Activated T-helper 9 cell treated with anti-CD3 and anti-CD28 coated beads, Interleukin-2, amount 50 U/mL, for 16 hours (primary cell): ENCODE measurements at places on chromosomes 4 and X.

- DNase-seq: no peak
Observed at GRCh38 chr4:13112030-13112429, 372.1 kb downstream of the RAB28 start.

DNA sequence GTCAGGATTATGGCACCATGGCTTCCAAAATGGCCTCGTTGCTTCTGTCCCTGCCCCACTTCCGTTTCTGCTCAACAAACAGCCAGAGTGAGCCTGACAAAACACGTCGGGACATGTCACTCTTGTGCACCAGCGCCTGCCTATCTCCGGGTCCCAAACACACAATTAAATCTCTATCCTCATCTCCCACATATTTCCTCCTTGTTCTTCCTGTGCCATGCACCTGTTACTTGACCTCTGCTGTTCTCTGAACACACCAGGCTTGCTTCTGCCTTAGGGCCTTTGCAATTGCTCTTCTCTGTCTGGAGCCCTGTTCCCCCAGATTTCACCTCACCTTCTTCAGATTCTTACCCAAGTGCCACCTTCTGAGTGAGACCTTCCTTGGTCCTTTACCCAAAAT is 12.7 kb upstream of the CD38 start:
- DNase-seq: no peak

GRCh38 chr4:94390804-94391410 is 48.3 kb upstream of the HPGDS start:
- DNase-seq: no peak

GRCh38 chr4:185742766-185743165 is 69.2 kb downstream of the SORBS2 start:
- DNase-seq: no peak

DNA sequence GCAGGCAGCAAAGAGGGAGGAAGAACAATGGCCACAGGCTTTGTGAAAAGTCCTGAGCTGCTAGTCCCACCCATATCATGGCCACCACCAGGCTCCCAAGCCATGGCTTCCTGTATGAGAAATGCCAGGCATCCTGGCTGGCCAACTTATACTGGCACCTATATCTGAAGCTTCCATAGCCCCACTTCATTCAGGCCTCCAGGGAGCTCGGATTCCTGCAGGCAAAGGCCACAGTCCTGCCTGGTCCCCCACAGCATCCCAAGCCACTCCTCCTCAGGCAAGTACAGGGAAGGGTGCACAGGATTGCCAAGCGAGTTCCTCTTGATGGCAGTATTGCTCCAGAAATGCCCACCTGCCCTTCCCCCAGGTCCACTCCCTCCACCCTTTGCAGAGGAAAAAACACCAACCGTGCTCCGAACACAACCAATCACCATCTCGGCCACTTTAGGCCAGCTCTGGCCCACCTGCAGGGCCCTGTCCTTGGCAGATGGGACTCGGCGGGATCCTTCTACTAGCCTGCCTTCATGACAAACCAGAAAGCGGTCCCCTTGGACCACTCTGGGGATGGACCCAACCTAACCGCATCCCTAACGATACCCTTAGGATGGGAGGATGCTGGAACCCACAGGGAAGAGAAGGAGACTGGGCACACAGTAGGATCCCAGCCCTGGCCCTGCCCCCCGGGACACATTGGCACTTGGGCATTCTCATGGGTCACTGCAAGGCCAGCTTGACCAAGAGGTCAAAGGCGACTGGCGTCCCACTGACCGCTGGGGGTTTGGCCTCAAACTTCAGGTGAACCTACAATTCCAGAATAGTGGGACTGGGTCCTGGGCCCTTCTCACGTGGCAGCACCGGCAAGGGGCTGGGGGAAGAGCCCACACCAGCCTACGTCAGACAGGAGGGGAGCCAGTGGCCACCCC is 220.4 kb upstream of the AGTR2 start:
- DNase-seq: no peak

DNA sequence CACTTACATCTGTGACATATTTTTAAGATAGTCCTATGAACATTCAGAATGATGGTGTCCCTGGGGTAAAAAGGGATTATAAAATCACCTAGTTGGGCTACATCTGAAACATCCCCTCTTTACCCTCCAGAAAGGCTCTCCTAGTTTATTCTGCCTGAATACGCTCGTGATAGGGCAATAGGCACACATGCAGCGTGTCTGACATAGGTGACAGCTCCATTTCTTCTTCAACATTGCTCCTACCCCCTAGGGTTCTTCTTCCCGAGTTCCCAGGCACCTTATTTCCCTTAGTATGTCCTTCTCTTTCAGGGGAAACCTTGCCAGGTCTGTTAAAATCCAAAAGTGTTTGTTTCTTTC is 27.1 kb upstream of the CFAP299 start:
- DNase-seq: no peak

DNA sequence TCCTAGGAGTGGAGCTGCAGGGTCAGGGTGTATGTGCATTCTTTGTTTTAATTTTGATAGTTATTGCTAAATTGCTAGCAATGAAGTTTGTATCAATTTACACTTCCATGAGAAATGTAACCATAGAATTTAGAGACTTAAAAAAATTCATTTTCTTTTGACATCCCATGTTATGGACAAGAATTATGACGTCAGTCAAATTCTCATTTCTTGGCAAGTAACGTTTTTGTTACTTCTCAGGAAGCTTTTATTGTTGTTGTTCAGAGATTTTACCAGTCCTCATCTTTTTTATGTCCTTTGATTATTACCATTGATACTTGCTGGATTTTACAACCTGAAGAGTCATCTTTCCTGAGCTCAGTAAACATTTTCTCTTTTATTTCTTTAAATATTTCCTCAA is 417.5 kb upstream of the ARX start:
- DNase-seq: no peak

DNA sequence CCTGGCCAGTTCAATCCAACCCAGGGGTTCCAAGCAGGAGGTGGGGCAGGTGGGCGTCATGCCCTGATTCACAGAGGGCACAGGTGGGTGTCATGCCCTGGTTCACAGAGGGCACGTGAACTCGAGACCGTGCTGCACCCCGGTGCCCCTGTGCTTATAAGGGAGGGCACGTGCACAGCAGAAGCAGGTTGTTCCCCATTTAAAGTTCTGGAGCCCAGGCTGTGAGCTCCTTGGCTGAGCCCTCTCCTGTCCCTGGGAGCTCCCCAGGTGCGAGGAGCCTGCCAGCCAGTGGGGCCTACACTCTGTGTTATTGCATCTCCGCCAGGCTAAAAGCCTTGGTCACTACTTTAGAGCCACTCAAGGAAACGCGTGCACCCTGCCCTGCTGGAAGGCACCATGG is 3.2 kb upstream of the CPZ start:
- no peak for DNase-seq

DNA sequence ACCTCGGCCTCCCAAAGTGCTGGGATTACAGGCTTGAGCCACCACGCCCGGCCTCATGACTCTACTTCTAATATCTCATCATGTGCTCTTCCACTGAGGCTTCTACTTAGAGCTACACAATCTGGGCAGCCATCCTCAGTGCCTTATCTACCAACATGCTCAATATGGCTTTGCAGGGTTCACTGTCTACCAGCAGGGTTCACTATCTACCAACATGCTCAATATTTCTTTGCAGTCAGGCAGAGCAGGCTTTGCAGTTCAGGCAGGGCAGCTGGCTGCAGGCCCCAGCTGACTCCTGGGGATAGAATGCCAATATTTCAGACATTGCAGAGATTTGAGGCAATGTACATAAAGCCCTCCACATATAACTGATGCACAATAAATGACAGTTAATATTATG is 47.5 kb downstream of the PKD2 start:
- DNase-seq: no peak

GRCh38 chrX:31546126-31546525 is 474.3 kb upstream of the FTHL17 start:
- no peak for DNase-seq
